ENCODE measurements at places on chromosomes 2 and 18.

- no peak for DNase-seq
Measured at GRCh38 chr2:71751590-71751989, 298.2 kb downstream of the DYSF start.

DNA sequence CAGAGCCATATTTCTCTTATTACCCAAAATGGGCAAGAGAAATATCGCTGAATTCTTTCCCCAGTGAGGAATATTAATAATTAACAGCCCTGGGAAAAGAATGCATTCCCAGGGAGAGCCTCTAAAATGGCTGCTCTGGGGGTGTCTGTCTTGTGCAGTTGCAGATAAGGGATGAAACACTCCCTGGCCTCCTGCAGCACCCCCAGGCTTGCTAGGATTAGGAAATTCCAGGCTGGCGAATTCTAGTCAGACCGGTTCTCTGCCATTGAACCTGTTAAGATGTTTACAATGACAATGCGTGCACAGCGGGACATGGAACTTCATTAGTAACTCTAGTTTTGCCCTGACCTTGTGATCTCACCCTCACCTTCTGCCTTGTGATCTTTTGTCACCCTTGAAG lies 24.5 kb downstream of the MRPL30 start:
- peak; percentile 30 for DNase-seq

- DNase-seq, result peak; percentile 45
Measured at GRCh38 chr2:153163055-153163454, 315.5 kb downstream of the RPRM start.

- DNase-seq, result no peak
Measured at GRCh38 chr2:1563943-1564891, 151.0 kb downstream of the TPO start.

GRCh38 chr2:146730882-146731281 lies 1113.9 kb upstream of the ACVR2A start:
- peak; percentile 25 for DNase-seq

DNA sequence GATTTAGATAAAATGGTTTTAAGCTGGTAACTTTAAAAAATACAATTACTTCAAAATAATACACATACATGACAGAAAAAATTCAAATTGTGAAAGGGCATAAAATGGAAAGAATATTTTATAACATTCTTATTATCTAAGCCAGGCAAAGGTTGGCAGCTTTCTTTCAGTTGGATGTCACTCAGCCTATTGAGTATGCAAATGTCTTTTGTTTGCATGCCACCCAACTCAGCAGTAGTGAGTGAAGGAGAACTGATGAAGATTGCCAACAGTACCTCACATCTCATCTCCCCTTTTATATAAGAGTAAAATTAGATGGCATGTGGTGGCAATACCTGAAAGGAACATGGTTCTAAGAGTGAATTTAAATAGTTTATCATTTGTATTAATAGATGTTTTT lies 24.8 kb downstream of the BMPR2 start:
- DNase-seq, result no peak

GRCh38 chr2:45649858-45650811 lies 1.3 kb upstream of the PRKCE start:
- DNase-seq, result peak; percentile 58

- DNase-seq, result no peak
Measured at GRCh38 chr2:47226923-47227220, 71.8 kb upstream of the STPG4 start.

DNA sequence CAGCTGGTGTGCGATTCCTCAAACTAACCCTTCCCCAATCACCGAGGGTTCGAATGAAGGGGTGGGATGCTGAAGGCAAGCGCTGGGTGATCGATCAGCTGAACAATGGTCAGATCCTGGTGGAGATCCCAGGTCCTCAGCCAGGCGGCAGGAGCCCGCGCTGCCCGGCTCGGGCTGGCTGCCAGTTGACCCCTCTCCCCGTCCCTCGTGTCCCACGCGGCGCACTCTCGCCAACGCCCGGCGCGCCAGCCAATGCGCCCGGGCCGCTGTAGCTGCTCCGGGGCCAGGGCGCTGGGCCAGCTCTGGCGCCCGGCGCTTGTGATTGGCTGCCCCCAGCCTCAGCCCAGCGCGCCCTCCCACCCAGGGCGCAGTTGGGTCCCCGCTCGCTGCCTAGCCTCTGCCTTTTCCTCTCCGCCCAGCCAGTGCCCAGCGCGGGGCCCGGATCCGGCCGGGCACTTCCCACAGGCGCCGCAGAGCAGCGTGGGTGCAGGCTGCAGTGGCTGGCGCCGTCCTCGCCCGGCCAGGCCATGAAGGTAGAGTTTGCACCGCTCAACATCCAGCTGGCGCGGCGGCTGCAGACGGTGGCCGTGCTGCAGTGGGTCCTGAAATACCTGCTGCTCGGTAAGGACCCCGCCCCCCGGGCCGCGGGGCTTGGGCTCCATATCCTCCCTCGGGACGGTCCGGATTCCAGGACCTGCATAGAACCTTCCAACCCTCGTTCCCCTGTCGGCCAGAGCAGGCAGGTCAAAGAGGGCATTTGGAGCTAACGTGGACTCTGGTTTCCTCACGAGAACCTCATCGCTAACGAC lies at the start of gene MOGAT1:
Gene MOGAT1 (plus strand): TSS at position 400 of the 809 bp plus-strand sequence. CDS start 128 bp downstream, at position 528.
- DNase-seq, result no peak

DNA sequence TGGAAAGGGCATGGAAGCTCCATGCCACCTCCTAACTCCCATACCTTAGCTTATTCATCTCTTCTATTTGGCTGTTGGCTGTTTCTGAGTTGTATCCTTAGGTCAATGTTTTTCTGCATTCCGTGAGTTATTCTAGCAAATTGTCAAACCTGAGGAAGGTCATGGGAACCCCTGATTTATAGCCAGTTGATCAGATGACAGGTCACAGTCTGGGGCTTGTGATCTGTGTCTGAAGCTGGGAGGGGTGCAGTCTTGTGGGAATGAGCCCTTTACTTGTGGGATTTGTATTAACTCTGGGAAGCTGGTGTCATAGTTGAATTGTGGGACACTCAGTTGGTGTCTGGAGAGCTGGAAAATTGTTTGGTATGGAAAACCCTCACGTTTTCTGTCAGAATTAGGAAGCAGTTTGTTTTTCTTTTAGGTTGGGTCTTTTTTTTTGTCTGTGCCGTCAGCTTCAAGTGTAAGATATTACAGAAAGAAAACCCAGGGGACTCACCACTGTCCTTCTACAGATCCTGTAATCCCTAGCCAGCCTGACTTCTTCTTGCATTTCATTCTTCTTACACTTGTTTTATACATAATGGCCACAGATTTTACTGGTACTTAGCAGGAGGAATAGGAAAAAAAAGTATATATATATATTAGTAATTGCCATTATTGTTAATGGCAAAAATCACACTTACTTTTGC lies 137.9 kb downstream of the LRRTM1 start:
- no peak for DNase-seq

DNA sequence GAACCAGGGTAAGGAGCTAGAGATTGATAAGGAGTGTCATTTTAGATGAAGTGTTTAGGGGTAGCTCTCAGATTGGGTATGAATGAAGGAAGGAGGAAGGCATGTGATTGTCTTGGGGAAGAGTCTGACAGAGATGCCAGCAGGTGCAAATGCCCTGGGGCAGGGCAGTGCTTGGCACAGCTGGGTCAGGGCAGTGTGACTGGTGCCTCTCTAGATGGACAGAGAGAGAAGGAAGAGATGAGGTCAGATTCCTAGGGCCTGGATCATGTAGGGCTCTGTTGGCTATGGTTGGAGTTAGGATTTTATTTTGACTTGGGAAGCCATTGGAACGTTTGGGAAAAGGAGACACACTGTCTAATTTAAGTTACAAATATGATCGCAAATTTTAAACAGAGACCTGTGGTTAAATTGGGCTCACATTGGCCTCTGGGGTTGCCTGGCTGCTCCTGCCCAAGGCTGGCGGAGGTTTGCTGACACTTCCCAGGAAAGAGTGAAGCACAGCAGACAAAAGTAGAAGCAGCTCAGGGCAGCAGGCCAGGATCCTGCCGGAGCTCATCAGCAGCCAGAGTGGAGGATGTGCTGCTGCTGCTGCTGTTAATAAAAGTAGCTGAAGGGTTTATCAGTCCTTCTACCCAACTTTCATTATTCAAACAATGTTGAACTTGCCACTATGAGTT lies 32.7 kb upstream of the FHL2 start:
- DNase-seq, result no peak

DNA sequence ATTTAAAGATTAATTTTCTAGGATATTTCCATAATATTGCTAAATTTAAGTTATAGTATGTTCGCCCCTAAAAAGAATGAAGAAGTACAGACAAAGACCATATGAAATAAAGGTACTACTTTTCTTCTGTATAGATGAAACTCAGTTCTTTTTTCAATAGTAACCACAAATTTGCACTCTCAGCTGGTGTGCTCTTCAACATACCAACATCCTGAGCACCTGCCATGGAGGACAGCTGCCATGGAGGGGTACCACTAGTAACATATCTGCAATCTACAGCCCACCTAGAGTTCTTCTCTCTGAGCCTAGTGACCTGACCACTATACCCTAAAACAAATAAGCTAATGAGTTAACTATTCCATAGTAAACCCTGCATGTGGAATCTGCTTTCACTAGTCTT lies 36.8 kb upstream of the ERCC3 start:
- no peak for DNase-seq

DNA sequence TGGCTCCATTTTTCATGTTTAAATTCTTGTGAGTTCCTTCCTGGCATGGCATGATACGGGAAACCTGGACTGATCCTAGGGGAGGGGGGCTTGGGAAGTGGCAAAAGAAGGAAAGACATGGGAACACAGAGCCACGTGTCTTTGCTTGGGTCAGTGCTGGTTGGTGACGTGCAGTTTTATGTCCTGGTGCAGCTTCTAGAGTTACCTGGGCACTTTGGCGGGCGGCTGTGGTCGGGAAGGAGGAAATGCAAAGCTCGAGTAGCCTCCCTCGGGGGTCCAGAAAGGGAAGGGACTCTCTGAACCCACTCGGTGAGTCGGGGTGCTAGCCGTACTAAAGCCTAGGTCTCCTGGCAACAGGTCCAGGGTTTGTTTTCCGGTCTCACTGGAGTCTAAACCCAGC lies 94.6 kb downstream of the APOB start:
- DNase-seq, result no peak

GRCh38 chr2:44912660-44913059 lies 28.8 kb upstream of the SIX3 start:
- DNase-seq, result peak; percentile 32

- DNase-seq, result peak; percentile 20
Measured at GRCh38 chr18:58670404-58671110, 708 bp upstream of the MALT1 start.

DNA sequence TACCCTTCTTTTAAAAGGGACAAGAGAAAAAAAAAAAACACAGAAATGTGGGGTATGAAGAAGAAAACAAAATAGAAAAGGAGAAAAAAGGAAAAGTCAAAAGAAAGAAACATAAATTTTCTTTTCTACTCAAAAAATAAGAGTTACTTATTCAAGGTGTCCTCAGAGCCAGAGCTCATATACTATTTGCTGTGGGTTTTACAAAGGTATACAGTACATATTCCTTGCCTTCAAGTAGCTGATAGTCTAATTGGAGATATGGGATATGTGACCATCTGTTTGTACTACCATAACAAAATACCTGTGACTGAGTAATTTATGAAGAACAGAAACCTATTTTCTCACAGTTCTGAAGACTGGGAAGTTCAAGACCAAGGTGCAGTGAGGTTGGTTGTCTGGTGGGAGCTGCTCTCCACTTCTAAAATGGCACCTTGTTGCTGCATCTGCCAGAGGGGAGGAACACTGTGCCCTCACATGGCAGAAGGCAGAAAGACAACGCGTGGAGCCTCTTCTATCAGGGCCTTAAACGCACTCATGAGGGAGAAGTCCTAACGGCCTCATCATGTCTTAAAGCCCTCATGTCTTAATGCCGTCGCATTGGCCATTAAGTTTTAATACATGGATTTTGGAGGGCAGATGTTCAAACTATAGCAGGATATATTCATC lies 33.9 kb downstream of the NBAS start:
- peak; percentile 8 for DNase-seq

DNA sequence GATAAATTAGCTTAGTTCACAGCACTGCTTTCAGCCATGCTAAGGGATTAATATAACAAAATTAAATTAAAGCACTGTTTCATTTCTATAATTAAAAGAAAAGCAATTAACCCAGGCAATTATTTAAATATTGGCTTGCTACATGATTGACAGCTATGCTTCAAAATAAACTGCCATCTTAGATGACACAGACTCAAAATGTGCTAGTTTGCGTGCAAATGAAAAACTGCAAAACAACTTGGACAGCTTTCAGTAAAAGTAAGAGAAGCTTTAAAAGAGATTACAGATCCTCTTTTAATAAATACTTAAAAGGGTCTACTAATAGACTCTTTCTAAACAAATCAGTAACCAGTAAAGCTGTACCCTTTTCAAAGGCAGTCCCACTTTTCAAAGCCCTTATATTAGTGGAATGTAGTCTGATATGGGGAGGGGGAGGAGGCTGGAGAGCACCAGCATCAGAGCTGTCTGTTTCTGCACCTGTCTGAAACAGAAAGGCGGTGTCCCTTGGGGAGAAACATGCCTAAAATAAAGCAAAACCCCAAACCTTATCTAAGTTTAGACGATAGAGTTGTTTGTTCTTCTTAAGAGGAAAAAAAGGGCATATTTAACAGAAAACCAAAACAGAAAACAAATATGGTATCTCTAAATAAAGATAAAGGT lies 20.8 kb downstream of the EIF2AK3 start:
- no peak for DNase-seq

DNA sequence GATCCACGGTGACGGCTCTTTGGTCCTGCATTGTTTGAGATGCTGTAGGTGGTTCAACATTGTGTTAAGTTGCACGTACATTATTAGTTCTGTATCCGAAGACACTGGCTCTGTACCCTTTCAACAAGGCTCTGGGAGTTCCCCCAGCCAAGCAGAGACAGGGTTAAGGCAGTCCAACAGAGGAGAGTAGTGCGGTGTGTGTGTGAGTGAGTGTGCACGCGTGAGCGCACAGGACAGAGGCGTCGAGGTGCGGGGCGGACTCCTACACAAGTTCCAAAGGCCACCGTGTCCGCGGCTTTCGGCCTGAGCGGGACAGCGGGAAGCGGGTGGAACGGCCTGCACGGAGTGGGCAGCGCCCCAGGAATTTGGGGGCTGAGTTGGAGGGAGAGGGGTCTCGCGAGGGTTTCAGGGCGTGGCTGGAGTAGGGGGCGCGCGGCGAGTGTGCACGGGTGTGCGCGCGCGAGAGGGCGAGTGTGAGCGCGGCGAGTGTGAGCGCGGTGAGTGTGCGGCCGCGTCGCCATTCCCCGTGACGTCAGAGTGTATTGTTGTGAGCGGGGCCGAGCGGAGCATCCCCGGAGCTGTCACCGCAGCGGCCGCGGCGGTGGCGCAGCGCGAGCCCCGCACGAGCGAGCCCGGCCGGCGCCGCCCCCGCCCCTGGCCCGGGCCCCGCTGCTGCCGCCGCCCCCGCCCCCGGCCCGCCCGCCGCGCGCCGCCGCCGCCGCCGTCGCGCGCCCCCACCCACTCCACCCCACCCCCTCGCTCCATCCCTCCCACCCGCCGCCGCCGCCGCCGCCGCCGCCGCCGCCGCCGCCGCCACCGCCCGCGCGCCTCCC lies at the start of gene ASXL3:
Gene ASXL3 (plus strand): TSS at position 535 of the 833 bp plus-strand sequence. CDS start 413 bp downstream, outside the sequence.
- DNase-seq, result no peak

GRCh38 chr2:54810246-54810645 lies 86.8 kb downstream of the EML6 start:
- no peak for DNase-seq

GRCh38 chr18:2918761-2919550 lies 72.2 kb downstream of the EMILIN2 start:
- no peak for DNase-seq
